ENCODE measurements at places on chromosomes 7 and 10.
A peak's percentile ranks its signal among the peaks of the same experiment; 100 is the strongest.

DNA sequence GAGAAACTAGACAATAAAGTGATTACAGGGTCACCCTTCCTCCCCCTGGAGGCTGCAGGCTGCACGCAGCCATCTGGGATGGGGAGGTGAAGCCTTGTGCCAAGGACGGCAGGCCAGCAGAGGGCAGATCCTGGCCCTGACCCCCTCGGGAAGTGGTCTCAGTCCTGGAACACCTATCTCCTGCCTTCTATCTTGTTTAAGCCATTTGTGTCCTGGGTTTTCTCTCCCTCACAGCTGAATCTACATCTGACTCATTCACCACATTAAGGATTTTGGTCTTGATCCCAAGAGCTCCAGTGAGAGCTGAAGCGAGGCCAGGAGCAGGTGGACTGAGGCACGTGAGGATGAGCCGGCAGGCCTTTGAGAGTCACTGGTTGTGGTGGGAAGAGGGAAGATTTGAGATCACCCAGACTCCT lies 16.4 kb upstream of the PARP12 start:
- DNase-seq = no peak

DNA sequence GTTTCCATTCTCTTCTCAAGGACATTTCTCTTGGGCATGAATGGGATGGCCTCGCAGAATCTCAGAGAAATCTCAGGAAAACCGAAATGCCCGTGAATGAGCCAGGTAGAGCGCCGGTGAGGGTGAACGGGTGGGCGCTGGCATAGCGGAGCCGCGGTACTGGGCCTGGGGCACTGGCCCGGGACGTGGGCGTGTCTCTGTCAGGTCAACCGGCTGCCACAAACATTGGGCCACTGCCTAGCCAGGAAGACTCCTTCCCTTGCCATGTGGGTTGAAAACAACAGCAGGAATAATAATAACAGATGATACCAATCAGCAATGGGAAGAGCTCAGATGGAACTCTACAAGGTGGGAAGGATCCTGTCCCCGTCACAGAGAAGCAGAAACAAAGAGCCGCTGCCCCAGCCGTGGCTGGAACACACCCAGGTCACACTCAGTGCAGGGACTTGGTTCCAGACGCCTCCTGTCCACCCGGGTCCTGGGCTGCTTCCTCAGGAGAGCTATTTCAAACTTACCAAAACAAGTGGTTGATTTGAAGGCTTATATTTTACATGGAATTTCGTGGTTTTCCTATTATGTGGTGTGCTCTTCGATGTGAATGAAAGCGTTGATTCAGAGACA lies 51.1 kb upstream of the EBF3 start:
- no peak for DNase-seq

GRCh38 chr10:7475046-7475911 lies 64.4 kb upstream of the SFMBT2 start:
- DNase-seq = peak; percentile 48

DNA sequence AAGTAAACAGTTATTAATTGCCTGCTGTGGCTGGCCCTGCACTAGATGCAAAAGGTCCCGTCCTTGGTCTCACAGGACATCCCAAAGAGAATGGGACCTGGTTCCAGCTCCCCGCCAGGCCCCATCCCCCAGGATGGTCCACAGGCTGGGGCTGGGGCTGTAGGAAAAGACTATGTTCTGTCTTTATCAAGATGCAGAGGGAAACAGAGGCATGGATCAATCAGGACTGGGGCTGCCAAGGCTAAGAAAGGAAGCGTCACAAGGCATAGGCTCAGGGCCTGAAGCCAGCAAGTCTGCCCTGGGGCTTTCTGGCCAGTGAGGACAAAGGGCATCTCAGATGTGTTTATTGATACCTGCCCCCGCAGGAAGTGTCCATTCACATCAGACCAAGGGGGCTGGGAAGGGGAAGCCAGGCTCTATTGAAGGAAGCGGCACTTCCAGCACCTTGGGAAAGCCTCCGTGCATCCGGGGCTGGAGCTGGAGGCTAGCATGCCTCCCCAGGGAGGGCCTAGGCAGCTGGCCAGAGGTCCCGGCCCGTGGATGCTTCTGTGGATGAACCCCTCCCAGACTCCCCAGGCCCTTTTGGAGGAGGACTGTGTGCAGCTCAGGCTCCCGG lies 5.8 kb downstream of the VSIR start:
- no peak for DNase-seq

GRCh38 chr10:37952926-37953325 lies 23.5 kb downstream of the ZNF25 start:
- DNase-seq = no peak

GRCh38 chr7:45625067-45625466 lies 50.9 kb downstream of the ADCY1 start:
- no peak for DNase-seq

GRCh38 chr10:3935141-3935540 lies 150.1 kb upstream of the KLF6 start:
- no peak for DNase-seq

GRCh38 chr10:71038921-71039320 lies 150.6 kb upstream of the PCBD1 start:
- DNase-seq = no peak

DNA sequence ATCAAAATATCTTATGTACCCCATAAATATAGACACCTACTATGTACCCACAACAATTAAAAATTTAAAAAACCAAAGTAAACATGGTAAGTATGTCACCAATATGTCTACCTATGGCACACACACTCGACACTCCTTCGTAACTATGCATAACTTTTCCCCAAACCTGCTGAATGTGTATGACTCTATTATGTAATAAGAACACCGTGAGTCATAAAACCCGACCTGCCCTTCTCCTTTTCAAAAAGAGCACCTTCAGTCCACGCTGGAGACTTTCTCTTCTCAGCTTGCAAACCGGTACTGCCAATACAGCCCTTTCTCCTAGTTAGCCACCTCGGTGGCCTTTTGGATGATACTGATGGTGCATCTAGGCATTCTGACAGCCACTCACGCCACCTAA lies 186.3 kb downstream of the PRPF18 start:
- no peak for DNase-seq

DNA sequence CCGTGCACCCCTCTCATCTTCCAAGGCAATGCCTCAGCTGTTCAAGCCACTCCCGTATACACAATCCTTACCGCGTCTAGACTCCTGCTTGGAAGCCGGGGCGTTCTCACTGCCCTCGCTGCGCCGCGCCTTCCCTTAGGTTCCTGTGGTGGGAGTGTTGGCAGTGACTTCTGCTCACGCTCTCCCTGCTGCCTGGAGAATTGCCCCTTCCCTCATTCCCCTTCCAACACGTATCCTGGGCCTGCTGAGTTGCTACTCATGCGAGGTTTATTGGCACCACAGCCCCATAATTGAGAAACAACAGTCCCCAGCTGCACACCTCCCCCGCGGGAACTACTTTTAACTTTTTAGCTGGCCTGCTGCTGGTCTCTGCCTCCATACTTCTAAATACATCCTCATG lies 31.9 kb downstream of the RBM17 start:
- no peak for DNase-seq

DNA sequence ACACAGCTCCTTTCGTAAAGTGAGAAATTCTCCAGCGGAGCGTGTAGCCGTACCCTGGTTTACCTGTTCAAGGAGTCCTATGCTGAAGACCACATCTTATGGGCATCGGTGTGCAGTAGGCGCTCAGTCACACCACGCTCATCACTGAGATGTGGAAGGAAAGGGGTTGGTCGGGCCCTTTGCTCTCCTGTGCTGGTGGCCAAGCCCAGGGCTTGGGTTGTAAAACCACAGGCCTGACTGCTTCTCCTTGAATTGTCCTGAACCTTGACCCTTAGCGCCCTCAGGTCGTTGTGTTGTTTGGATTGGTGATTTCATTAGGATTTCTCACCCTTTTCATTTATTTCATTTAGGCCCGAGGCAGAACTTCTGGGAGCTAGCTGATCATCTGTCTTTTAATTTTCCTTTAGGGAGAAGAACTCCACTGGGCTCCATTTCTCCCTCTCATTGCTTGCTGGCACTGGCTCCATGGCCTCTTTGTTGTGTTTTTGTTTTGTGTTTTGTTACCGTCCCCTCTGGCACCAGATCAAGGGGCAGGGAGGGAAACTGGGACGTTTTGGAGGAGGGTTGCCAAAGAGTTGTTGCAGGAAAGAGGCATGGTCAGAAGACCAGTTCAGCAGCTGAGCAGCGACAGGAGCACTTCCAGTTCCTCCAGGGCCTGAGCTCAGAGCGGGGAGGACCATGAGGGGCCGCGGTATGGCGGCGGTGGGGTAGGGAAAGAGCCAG lies 511.4 kb upstream of the GALNT17 start:
- peak; percentile 22 for DNase-seq

DNA sequence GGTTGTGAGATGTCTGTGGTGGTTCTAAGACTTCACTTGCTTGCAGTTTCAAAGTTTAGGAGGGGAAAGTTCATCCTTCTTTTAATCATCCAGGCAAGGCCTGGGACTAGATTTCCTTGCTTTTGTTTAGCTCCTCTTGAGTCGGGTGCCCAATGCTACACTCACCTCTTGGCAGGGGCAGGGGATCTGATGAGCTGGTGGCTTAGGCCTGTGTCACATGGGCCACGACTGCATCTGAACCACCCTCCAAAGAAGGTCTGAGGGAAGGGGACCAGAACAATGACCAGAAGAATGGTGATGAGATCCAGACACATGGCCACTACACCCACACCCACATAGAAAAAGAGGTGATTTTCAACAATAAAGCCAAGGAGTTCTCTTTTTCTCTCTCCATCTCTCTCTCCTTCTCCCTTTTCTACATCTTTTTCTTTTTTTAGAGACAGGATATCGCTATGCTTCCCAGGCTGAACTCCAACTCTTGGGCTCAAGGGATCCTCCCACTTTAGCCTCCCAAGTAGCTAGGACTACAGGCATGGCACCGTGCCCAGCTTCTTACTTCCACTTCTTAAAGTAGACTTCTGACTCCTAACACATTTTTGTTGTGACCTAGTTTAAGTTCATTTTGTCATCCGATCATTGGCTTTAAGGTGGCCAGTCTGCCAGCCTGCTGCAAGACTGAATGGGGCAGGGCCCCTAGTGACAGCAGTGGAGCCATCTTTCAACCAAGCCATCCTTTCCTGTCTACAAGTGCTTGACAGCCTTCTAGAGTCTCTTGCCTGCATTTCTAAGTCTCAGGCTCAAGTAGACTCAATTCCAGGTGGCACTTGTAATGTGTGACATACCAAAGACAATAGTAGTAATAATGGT lies 350.9 kb downstream of the RNLS start:
- no peak for DNase-seq
